ENCODE measurements at places on chromosomes 2 and 18.
A peak's percentile ranks its signal among the peaks of the same experiment; 100 is the strongest.

DNA sequence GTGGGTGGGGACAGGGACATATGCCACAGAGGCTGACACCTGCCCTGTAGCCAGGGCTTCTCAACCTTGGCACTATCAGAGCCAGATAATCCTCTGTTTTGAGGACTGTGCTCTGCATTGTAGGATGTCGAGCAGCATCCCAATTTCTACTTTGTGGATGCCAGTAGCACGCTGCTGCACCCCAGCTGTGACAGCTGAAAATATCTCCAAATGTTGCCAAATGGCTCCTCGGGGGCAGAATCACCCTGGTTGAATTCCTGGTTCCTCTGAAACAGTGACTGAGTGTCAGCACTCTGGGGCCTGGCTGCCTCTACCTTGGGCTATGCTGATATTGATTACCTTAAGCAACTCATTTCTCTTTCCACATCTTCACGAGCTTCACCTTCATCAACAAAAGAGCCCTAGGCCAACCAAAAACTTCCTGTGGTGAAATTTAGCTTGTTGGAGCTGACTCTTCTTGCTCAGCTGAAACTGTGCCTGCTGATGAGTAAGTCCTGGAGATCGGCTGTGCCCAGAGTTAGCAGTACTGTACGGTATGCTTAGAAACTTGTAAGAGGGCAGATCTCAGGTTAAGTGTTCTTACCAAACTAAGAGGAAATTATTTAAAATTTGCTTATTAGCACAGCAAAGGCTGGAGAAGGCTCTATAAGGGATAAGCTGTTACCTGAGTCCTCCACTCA lies 138.1 kb downstream of the SEPTIN10 start:
- no peak overlapping the region for H3K27ac ChIP-seq
- no peaks in the 10 kb centered on the region for H3K36me3 ChIP-seq
- H3K27me3 ChIP-seq, result peaks cover 14% of the 10 kb centered on the region
- no peak for DNase-seq

GRCh38 chr2:19041434-19042041 lies 316.9 kb downstream of the OSR1 start:
- no peak overlapping the region for H3K27ac ChIP-seq
- no peaks in the 10 kb centered on the region for H3K36me3 ChIP-seq
- no peaks in the 10 kb centered on the region for H3K4me1 ChIP-seq
- H3K27me3 ChIP-seq, result no peaks in the 10 kb centered on the region

DNA sequence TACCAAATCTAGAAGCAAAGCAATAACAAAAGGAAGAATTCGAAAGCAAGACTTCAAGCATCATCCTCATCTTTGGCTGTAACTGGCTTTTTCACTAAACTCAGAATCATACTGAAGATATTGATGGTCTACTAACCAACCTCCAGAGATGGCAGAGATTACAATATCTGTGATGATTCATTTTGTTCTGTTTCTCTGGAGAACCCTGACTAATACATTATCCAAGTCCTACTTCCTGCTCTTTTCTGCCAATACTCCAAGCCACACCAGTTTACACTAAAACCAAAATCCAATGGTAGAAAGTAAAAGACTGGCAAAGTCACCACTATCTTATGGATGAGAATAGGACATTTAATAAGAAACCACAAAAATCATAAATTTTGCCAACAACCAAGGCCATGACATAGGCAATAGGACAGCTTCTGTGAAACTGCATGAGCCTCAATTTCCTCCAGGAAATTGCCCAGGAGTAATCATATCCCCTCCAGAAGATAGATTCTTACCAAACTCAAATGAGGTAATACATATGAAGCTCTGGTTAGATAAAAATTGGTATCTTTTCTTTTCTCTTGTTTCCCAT lies 159.8 kb downstream of the METTL4 start:
- no peaks in the 10 kb centered on the region for H3K4me1 ChIP-seq
- no peak for DNase-seq
- H3K4me3 ChIP-seq, result no peak overlapping the region
- peaks cover 4% of the 10 kb centered on the region for H3K27me3 ChIP-seq
- H3K27ac ChIP-seq, result no peak overlapping the region
- no peaks in the 10 kb centered on the region for H3K36me3 ChIP-seq

GRCh38 chr2:147405651-147406050 lies 439.2 kb upstream of the ACVR2A start:
- no peak for DNase-seq
- H3K27ac ChIP-seq, result no peak overlapping the region
- no peaks in the 10 kb centered on the region for H3K36me3 ChIP-seq
- H3K4me1 ChIP-seq, result peaks cover 11% of the 10 kb centered on the region
- H3K4me3 ChIP-seq, result no peak overlapping the region

DNA sequence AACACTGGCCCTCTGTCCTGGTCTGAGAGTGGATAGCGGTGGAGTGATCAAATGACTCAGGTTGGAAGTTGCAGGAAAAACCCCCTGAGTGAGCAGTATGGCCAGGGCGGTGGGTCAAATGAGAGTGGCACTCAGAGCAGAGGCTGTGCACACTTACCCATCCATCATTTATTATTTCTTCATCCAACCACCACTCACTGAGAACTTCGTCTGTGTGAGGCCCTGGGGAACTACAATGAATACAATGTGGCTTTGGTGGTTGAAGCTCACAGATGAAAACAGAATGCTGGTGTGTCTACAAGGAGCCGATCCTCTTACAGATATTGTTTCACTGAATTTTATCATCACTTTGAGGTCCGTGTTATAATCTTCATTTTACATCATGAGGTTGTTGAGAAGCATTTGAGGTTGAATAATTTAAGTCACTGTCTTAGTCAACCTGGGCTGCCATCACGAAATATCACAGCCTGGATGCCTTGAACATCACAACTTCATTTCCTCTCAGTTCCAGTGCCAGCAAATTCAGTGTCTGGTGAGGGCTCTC lies 73.4 kb upstream of the ID2 start:
- no peak for DNase-seq
- peak overlapping the region; percentile 47 for H3K27ac ChIP-seq
- H3K27me3 ChIP-seq, result peaks cover 7% of the 10 kb centered on the region
- H3K4me3 ChIP-seq, result no peak overlapping the region
- H3K4me1 ChIP-seq, result peaks cover 10% of the 10 kb centered on the region
- no peaks in the 10 kb centered on the region for H3K36me3 ChIP-seq

DNA sequence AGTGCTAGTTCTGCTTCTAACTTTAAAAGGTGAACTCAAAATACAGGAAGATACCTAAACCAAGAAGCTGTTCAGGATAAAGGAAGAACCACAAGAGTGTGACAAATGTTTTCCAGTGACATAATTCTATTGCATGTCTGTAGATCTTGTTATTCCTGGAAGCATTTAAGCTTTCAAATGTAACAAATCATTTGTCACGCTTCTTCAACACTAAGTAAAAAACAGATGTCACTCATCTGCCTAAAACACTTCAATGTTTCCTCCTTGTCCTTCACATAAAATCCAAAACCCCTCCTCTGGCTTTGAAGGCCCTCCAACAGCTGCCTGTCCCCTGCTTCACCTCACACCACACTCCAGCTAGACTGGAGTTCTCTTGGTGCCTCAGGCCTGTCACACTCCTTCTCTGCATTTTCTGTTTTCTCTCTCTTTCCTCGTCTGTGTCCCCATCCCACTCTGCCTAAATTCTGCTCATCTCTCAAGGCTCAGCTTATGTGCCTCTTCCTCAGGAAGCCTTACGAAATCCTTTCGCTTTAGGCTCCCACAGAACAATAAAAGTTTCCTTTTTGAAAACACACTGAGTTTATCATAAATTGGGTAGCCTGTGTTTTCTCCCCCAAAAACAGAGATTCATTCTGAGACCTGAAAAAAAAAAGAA lies 6.4 kb upstream of the CLEC4F start:
- peaks cover 29% of the 10 kb centered on the region for H3K4me1 ChIP-seq
- no peak overlapping the region for H3K4me3 ChIP-seq
- no peak for DNase-seq

GRCh38 chr2:232419245-232420072 lies 12.8 kb downstream of the ALPG start:
- peaks cover 3% of the 10 kb centered on the region for H3K36me3 ChIP-seq
- H3K27me3 ChIP-seq, result peaks cover 98% of the 10 kb centered on the region
- DNase-seq, result no peak

DNA sequence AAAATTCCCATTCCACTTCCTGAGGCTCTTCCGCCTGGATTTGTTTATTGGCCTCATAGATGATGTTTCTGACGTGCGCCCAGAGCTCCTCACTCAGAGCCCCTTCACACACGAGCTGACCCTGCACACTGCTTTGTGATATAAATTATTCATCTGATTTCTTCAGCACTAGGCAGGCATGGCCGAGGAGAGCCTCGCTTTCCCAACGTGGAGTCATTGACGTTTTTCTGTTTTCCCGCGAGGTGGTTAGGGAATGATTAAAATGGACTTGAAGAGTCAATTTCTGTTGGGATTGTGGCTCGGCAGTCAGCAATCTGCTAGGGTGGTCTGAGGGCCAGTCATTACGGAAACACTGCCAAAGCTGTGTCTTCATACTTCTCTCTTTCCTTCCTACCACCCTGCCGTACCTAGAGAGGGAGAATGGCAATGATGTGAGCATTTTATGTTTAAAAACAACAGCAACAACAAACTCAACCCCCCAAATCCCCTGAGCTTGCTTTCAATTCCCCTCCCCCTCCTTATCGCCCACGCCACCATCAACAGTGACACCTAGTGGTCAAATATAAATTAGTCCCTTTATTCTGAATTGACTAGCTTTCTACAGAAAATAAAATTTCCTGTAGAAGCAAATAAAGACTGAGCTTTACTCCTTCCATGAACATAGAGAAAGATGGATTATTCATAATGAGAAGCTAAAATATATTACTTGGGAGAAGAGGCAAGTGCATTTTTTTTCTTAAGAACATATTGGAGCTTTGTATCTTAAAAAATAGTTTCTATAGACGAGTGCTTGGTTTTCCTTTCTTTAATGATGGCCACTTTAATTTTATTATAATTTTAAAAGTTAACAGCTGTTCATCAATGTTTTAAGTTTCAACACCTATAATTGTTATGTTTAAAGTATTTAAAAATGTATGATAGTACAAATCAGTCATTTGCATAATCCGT lies 285.1 kb downstream of the MTX2 start:
- H3K27ac ChIP-seq, result no peak overlapping the region
- peak; percentile 25 for DNase-seq
- H3K36me3 ChIP-seq, result no peaks in the 10 kb centered on the region

- peaks cover 30% of the 10 kb centered on the region for H3K36me3 ChIP-seq
- H3K27me3 ChIP-seq, result no peaks in the 10 kb centered on the region
- H3K4me1 ChIP-seq, result peaks cover 3% of the 10 kb centered on the region
- no peak overlapping the region for H3K27ac ChIP-seq
- no peak overlapping the region for H3K4me3 ChIP-seq
Measured at GRCh38 chr2:171475979-171476378, 42.0 kb downstream of the DCAF17 start.

DNA sequence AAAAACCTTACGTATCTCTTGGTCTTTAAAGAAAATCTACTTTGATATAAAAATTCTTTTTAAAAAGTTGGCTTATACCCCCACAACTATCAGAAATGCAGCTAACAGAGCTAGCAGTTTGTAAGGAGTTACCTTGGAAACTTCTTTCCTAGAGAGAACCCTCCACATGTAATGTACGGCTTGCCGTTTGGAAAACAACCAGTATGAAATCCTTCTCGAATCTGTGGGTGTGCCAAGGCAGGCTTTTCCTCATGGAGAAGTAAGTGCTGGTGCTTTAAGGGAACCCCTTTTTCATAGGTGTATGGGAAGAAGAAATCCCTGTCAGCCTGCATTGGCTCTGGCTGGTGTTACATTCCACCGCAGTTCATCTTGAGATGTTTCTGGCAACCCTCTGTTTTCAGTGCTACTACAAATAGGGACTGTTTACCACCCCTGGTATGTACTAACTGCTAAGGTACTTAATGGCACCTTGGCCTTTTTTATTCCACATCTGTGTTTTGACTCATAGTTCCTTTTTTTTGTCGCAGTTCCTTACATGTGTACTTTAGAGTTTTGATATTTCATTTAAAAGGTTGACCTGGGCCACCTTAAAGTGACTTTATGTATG lies 248.4 kb downstream of the FHOD3 start:
- H3K4me3 ChIP-seq, result no peak overlapping the region
- H3K36me3 ChIP-seq, result no peaks in the 10 kb centered on the region
- no peak for DNase-seq

DNA sequence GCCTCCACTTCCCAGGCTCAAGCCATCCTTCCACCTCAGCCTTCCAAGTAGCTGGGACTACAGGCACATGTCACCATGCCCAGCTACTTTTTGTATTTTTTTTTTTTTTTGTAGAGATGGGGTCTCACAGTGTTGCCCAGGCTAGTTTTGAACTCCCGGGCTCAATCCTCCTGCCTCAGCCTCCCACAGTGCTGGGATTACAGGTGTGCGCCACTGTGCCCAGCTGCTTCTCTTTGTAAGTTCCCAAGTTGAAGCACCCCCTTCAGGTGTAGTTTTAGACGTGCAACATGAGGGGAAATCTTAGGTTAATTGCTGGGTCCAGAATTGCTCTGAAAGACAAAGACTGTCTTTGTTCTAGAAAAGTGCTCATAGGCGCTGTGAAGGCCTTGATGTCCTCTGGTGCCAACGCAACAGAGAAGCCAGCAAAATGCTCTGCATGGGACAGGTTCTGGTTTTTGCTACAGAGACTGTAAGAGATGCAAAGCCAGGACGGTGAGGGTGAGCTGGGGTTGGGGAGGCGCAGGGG lies 46.6 kb downstream of the RRM2 start:
- H3K4me3 ChIP-seq, result no peak overlapping the region
- H3K27ac ChIP-seq, result no peak overlapping the region
- H3K27me3 ChIP-seq, result no peaks in the 10 kb centered on the region
- H3K4me1 ChIP-seq, result peaks cover 3% of the 10 kb centered on the region

- H3K4me3 ChIP-seq, result no peak overlapping the region
- no peaks in the 10 kb centered on the region for H3K36me3 ChIP-seq
- no peak for DNase-seq
- no peak overlapping the region for H3K27ac ChIP-seq
- H3K4me1 ChIP-seq, result peaks cover 14% of the 10 kb centered on the region
- H3K27me3 ChIP-seq, result no peaks in the 10 kb centered on the region
Measured at GRCh38 chr2:187994464-187995331, 297.0 kb upstream of the GULP1 start.

DNA sequence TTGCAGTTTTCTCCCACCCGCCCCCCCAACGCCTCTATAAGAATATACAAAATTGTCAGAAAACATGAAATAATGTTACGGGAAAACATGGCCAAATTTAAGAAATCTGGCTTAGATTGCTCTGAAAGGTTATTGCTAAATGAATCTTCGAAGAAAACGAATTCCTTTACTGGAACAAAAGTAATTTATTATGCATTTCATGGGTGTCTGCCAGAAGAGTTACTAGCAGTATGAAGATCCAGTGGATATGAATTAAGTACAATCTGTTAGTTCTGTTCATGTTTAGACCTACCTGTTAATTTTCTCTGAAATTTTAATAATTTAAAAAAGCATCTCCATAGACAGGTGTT lies 21.9 kb downstream of the GATA6 start:
- no peak overlapping the region for H3K4me3 ChIP-seq
- H3K4me1 ChIP-seq, result no peaks in the 10 kb centered on the region

- no peak for DNase-seq
- peaks cover 7% of the 10 kb centered on the region for H3K4me1 ChIP-seq
- no peaks in the 10 kb centered on the region for H3K36me3 ChIP-seq
- H3K4me3 ChIP-seq, result no peak overlapping the region
- peaks cover 42% of the 10 kb centered on the region for H3K27me3 ChIP-seq
Measured at GRCh38 chr2:218807626-218808025, 24.0 kb downstream of the PRKAG3 start.
